ENCODE measurements at places on chromosomes 4 and X. TPM values are rescaled to one million over a fixed set of nuclear protein-coding genes. Genes with fewer than 3 reads are reported as not detected.

Gene TDO2
- total RNA-seq = not detected

Gene ZFYVE28
- 86.4 TPM for total RNA-seq

Gene GYPE
- total RNA-seq = not detected

Gene PYURF
- total RNA-seq = 42.6 TPM

Gene NAP1L2
- 11.4 TPM for total RNA-seq

Gene COMMD8
- total RNA-seq = 9.3 TPM

Gene STOX2
- total RNA-seq = not detected

Gene ARMCX5
- total RNA-seq = 11.0 TPM

Gene TSR2
- total RNA-seq = 42.0 TPM

Gene WNK3
- total RNA-seq = not detected
